ENCODE measurements at places on chromosomes 5 and 9. TPM values are rescaled to one million over a fixed set of nuclear protein-coding genes. Genes with fewer than 3 reads are reported as not detected.

DNA sequence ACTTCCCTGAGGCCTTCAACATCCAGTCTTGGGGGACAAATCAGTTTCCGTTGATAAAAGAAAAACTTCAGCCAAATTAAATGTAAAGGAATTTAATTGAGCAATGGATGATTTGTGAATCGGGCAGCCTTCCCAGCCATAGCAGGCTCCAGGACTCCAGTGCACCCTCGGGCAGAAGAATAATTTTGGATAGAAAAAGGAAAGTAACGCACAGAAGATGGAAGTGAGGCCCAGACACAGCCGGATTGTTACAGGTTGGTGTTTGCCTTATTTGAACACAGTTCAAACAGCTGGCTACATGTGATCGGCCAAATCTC, 19.1 kb downstream of the MRPL36 start:
- no peak for DNase-seq

DNA sequence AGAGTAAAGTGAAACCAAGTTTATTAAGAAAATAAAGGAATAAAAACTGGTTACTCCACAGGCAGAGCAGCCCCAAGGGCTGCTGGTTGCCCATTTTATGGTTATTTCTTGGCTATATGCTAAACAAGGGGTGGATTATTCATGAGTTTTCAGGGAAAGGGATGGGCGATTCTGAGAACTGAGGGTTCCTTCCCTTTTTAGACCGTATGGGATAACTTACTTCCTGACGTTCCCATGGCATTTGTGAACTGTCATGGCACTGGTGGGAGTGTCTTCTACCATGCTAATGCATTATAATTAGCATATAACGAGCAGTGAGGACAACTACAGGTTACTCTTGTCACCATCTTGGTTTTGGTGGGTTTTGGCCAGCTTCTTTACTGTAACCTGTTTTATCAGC, 323.9 kb upstream of the PTGER4 start:
- no peak for DNase-seq

DNA sequence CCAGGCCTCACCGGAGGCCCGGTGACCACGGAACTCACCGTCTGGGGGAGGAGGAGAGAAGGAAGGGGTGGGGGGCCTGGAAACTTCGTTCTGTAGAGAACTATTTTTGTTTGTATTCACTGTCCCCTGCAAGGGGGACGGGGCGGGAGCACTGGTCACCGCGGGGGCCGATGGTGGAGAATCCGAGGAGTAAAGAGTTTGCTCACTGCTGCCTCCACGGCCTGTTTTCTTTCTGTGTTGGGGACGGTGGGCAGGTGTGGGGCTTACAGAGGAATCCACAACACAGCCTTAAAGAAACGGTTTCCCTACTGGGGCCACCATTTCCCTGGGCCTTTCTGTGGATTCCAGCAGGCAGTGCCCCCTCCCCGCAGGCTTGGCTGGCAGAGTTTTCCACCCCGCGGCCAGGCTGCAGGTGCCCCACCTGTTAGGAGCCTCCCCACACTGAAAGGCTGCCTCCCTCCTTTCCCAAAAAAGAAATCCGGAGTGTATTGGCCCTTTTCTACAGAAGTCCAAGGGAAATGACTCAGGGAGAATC, 80.8 kb downstream of the NTNG2 start:
- no peak for DNase-seq

GRCh38 chr9:21720758-21721157, 81.7 kb upstream of the MTAP start:
- no peak for DNase-seq

GRCh38 chr5:107380654-107381053, 290.1 kb downstream of the EFNA5 start:
- no peak for DNase-seq

DNA sequence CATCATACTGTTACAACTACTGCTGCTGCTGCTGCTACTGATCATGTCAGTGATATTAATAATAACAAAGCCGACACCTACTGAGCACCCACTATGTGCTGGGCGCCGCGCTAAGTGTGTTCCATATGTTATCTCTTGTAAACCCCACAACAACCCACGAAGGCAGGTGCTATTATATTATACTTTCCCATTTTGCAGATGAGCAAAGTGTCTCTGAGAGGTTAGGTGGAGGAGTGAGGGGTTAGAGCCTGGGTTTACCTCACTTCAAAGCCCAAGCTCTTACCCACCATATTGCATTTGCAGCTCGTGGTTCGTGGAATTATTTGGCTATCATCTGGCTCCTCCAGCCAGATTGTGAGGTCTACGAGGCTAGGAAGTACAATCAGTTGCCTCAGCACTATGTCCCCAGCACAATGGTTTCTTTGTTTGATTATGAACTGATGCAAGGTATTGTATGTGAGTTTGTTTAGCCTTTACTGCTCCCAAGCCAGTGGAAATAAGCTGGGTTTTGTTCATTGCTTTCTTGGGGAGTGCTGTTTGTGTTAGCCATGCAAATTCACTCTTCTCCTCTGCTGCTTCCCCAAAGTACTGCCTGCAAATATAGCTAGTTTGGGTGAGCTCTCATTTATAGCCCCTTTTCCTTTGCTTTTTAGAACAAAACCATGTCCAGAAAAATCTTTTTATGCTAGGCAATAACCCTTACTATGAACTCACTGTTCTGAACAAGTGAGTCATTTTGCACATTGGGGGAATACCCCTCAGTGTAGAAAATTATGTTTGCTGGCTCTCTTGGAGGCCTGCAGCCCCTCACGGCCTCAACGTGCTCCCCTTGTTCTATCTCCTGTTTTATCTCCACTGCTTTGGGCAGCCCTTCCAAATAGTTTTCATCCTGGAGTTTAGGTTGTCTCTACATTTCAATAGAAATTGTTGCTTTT, 47.9 kb downstream of the ALG2 start:
- peak; percentile 66 for DNase-seq

GRCh38 chr5:72452515-72453245, 54.5 kb downstream of the ZNF366 start:
- DNase-seq: peak; percentile 33

DNA sequence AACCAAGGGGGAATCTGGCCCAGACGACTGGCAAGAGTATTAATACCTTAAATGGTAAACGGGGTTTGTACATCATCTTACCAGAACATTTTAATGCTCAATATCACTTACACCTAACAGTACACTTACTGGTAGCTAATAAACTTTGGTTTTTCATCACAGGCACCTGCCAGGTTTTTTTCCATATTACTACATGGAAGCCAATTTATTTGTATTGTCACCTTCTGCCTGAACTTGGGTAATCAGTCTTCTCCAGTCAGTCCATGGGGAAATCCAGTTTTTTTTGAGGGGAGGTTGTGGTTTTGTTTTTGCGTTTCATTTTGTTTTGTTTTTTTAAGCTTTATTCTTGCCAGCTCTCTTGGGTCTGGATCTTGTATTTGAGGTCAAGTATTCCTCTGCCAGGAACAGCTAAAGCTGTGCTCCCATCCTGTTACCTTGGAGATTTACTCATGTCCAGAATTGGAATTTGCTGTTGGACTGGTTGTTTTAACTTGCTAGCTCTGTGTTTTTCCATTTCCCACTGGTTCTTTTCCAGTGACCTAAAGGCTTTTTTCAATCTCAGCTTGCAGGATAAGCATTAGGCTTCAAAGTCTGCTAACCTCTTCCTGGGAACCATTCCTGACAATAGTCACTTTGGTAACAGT, 11.1 kb upstream of the NADK2 start:
- DNase-seq: no peak

DNA sequence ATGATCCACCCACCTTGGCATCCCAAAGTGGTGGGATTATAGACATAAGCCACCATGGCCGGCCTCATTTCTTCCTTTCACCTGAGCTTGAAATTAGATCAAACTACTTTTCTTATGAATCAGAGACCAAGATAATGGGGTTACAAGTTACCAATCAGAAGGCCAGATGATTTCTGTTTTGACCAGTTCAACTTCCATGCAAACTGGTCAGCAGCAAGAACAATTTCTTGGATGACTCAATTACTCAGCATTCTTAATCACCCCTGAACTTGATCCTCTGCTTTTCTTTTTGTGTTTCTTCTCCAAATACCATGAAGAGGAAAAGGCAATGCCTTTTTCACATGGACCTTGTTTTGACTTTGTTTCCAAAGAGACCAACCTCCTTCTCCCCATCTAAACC, 10.0 kb upstream of the PLIN2 start:
- no peak for DNase-seq

GRCh38 chr5:138824924-138825863, 49.9 kb downstream of the LRRTM2 start:
- DNase-seq: no peak

SCGB3A2 gene
- polyA plus RNA-seq: not detected

SLC1A1 gene
- polyA plus RNA-seq: 42.5 TPM

TMC1 gene
- 0.16 TPM for polyA plus RNA-seq

TCF7 gene
- polyA plus RNA-seq: 9.7 TPM

IER5L gene
- polyA plus RNA-seq: 11.6 TPM
